Activated CD4-positive, alpha-beta T cell treated with anti-CD3 and anti-CD28 coated beads for 24 hours (primary cell): ENCODE measurements at places on chromosomes 6 and 20.

DNA sequence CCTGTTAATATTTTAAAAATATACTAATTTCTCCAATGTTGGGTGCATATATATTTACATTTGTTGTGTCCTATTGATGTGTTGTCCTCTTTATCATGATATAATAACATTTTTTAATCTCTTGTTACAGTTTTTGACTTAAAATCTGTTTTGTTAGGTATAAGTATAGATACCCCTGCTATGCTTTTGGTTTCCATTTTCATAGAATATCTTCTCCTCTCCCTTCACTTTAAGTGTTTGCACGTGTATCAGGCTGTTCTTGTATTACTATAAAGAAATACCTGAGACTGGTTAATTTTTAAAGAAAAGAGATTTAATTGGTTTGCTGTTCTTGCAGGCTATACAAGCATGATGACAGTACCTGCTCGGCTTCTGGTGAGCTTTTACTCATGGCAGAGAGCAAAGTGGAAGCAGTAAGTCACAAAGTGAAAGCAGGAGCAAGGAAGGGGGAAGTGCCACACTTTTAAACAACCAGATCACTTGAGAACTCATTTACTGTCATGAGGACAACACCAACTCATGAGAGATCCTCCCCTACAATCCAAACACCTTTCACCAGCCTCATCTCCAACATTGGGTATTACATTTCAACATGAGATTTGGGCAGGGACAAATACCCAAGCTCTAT, 340.5 kb upstream of the SYNCRIP start:
- no peak for DNase-seq

GRCh38 chr6:46305833-46306232, 135.1 kb upstream of the ENPP5 start:
- DNase-seq: no peak

DNA sequence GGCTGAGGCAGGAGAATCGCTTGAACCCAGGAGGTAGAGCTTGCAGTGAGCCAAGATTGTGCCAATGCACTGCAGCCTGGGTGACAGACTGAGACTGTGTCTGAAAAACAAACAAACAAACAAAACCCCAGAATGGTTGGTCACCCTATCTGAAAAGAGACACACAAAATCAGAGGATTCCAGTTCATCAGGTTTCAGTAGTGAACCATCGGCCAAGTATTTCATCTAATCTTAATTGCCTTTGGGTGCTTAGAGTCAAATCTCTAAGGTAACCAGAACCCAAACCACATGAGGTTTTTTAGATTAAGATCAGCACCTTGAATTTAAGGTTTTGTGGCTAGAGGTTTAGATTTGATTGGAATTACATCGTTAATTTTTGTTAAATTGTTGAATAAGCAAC, 8.3 kb upstream of the ZBTB2 start:
- DNase-seq: no peak

DNA sequence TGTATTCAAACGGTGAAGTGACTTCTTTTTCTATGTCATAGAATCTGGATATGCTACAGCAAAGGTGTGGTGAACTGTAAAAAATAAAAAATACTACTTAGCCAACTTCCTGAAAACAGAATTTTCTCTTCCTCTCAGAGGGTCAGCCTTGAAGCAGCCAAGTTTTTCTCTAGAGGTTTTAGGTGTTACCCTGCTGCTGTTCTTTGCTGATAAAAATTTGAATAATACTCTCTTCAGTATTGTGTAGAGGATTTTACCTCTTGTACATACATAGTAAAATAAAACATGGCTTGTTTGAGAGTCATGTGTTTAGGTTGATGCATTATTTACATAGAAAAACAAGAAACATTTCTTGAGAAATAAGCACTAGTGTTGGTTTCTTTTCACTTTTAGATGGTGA, 458.4 kb downstream of the TBC1D32 start:
- no peak for DNase-seq

DNA sequence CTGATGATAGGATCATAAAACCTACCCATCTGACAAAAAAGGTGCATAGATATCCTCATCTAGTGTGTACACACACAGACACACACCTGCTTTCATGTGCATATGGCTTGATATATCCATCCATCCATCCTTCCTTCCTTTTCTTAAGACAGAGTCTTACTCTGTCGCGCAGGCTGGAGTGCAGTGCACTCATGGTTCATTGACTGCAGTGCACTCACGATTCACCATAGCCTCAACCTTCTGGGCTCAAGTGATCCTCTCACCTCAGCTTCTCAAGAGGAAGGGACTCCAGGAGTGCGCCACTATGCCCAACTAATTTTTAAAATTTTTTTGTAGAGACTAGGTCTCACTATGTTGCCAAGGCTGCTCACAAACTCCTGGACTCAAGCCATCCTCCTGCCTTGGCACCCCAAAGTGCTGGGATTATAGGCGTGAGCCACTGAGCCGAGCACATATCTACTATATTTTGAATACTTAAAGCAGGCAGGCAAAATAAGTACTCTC, 27.1 kb downstream of the ADNP start:
- DNase-seq: no peak

- no peak for DNase-seq
These were observed 16.3 kb downstream of the PKIG start for GRCh38 chr20:44598423-44599305.

- no peak for DNase-seq
These were observed 121.3 kb downstream of the VEGFA start for GRCh38 chr6:43891072-43891870.

DNA sequence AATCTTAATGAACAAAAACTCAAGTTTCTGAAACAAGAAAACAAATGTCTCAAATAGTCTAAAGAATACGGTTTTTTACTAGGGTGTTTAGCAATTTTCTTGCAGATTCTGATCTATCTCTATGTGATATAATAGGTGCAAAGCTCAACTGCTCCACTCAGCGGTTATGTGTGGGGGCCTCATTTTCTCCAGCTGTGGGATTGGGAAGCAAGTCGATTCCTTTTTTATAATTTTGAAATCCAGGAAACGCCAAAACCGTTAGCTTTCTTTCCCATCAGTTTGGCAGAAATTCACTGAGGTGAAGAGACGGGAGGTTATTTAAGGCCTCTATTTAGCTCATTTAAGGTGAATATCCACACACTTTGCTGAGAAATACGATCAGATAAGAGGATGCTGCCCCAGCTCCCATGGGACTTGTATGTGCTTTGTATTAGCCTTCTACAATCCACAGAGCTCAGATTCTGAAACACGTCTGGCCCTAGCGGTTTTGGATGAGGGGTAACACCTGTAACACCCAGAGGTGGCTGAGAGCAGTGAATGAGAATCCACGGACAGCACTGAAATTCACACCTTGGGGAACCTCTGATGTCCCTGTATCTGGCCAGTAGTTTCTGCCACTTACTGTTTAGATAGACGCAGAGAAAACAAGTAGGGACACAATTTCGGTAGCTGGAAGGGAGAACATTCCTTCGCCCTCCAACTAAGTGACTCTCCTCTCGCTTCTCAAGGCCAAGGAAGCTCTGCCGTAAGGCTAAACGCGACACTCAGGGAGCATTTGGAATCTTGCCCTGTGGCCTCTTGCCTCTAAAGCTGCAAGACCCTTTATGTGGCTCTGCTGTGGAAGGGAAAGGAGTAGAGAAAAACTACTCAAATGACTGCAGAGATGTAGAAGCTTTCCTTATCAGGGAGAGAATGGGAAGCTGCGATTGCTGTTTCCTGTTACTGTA, 6.5 kb upstream of the BCAS4 start:
- no peak for DNase-seq

- no peak for DNase-seq
These were observed 446.0 kb downstream of the HACE1 start for GRCh38 chr6:104413767-104414166.

GRCh38 chr6:84346372-84346771, 118.9 kb upstream of the CEP162 start:
- DNase-seq: no peak

DNA sequence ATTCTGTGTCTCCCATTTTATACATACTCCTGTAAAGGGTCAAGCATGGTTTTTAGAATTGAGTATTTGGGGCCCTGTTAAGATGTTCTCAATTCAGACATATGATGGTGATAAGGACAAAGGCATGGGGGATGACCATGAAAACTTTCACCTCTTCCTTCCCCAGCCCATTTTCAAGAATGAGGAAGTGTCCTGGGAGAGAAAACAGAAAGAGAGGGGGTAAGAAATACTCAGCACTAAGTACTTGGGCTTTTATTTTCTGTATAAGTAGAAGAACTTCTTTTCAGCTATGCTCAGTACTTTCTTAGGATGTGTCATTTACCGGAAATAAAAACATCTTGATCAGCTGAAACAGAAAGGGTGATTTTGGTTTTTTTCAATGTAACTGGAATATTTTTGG, 10.9 kb upstream of the MBOAT1 start:
- DNase-seq: no peak

DNA sequence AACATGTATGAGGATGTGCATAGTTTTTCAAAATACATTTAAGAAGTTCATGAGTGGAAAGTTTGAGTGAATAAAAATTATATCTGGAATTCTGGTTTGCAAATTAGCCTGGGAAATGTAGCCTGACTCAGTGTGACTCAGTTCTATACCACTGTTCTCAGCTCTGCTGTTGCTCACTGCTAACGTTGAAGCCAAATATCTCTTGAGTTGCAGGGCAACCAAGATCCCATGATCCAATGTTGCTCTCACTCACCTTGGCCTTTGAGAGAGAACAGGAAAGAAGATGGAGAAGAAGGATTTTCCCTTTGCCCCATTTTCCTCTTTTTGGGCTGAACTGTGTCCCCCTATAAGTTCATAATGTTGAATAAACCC, 28.9 kb downstream of the PSMB9 start:
- DNase-seq: no peak

DNA sequence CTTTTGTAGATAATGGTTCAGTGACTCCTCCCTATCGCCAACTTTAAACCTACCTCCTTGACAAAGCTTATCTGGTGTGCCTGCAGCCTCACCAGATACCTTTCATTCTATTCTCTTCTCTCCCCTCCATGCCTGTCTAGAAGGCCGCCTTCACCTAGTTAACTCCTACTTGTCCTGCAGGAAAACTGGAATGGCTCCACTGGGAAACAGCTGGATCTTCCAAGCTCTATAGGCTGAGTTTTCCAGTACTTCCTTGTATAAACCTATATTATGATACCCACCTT, 6.2 kb downstream of the PRKN start:
- no peak for DNase-seq

GRCh38 chr6:55836481-55836880, 38.9 kb downstream of the BMP5 start:
- no peak for DNase-seq

- no peak for DNase-seq
These were observed 97.4 kb downstream of the PDSS2 start for GRCh38 chr6:107361753-107362604.

DNA sequence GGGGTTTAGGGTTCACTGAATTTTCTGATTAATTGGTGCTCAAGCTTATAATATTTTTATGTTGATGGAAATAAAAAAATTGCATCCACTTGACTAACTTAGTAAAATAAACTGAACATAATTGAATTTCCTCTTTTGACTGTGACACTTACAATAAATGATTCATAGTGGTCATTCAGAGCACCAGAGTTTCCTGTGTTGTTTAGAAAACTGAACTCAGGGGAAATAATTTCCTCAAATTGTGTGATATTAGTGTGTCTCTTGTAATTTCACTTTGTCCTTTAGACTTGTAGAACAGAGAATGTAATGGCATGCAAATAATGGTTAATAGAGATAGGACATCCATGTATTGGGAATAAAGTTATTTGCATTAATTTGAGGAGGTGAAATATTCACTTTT, 319.7 kb upstream of the MAN1A1 start:
- DNase-seq: no peak

GRCh38 chr20:61847420-61847748, 218.3 kb downstream of the TAF4 start:
- no peak for DNase-seq

DNA sequence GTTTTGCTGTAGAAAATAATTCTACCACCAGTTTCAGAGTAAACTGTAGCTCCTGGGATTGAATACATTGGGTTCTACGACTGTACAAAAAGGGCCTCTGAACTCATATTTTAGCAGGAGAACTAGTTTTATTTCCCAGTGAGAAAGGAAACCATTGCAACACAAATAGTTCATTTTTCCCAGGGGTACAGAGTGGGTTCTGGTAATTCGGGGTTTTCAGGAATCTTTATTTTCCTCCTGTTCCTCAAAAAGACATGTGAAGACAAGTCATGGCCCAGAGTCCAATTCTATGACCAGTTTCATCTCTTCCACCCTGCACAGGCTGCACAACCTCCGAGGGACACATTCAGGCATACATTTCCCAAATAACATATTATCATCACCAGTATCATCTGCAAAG, 222.1 kb downstream of the HIVEP2 start:
- DNase-seq: no peak

- DNase-seq: no peak
These were observed 5.3 kb upstream of the GUCA1B start for GRCh38 chr6:42200035-42200434.

- DNase-seq: no peak
These were observed 917.9 kb downstream of the KIF16B start for GRCh38 chr20:15655295-15655874.

DNA sequence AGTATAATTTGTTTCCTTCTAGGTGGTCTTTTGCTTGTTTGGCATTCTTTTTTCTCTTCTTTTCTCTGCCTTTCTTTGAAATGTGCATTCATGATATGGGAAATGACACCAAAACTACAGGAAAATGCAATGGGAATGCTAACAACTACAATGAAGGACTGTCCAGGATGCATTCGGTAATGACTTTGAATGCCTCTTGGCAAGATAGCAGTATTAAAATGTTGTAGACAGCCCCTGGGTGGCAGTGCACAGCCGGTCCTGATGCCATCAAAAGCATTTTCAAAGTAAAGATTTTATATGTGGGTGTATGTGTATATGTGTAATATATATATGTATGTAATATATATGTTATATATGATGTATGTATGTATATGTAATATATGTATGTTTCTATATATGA, 218.8 kb upstream of the MMS22L start:
- DNase-seq: no peak

- no peak for DNase-seq
These were observed 1111.4 kb upstream of the CITED2 start for GRCh38 chr6:140485740-140486449.

DNA sequence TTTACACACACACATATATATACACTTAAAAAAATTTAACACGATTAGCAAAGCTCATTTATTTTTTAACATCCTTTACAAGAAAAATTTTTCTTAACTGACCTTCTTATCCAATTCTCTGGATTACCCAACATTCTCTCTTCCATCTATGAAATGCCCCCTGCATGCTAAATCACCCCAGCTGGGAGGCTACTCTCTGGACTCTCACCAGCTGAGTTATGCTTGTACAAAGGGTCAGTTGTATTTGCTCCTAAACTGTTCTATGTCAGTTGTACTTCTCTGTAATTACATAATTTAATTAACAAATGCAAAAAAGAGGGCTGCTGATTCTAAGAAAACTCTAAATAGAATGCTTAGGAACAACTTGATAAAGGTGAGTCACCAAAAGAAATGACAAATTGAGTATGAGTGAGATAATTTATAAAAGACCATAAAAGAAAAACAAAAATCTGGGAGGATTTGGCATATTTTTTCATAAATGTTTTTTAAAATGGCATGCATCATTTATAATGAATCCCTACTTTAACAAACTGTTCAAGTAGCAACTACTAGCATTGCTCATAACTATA, 120.5 kb downstream of the KIF13A start:
- no peak for DNase-seq
